ENCODE measurements at places on chromosomes 5 and 9. TPM values are rescaled to one million over a fixed set of nuclear protein-coding genes. Genes with fewer than 3 reads are reported as not detected.

OLFML2A gene
- not detected for total RNA-seq

SLC34A3 gene
- not detected for total RNA-seq

- no peak for DNase-seq
Observed at GRCh38 chr9:23648651-23649050, 177.4 kb downstream of the ELAVL2 start.

GRCh38 chr5:138354387-138354786, 1.9 kb downstream of the KDM3B start:
- no peak for DNase-seq

DNA sequence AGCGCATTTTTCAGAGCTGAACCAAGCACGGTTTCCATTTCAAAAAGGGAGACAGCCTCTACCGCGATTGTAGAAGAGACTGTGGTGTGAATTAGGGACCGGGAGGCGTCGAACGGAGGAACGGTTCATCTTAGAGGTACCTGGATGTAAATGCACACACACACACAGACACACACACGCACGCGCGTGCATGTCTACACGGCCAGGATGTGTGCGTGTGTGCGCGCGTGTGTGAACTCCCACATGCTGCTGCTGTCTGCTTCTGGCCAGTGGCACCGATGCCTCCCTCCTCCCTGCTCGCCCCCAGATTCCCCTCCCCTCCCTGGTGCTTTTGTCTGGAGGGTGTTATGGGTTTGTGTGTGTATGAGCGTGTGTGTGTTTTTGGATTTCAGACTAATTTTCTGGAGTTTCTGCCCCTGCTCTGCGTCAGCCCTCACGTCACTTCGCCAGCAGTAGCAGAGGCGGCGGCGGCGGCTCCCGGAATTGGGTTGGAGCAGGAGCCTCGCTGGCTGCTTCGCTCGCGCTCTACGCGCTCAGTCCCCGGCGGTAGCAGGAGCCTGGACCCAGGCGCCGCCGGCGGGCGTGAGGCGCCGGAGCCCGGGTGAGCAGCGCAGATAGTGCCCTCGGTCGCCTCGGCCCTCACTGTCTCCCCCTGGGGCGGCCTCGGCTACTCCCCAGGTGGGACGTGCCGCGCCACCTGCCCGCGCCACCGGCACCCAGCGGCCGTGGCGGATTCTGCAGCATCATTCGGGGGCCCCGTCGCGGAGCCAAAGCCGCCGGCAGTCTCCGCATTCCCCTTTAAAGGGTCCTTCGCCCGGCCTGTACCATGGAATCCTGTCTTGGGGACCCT, at the start of gene NTRK2:
Gene NTRK2 (plus strand): TSS at position 442 of the 850 bp plus-strand sequence. CDS start 1,020 bp downstream, outside the sequence.
- DNase-seq, result no peak

DNA sequence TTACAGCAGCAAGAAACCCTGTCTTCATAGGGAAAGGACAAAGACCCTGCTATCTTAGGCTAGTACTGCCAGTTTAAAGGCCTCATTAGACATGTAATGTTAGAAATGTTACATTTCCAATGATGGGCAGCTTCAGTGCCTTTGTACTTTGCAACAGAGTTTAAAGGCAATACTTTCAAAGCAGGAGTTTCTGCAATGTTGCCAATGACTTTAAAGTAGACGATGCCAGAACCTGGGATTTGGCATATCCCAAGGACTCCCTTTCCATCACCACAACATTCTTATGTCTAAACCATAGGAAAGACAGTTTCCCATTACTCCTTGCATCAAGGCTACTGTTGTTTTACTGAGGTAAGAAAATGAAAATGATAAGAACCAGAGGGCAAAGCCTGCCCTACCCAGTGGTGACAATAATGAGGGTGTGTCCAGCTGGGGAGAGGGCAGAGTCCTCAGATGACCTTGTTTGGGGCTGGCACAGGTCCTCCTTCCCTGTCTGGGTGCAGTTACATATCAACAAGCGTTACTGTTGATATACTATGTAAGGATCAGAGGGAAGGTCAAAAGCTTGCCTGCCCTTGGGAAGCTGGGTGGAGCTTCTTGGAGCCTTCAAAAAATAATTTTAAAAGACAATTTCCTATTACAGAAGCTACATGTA, 27.5 kb upstream of the MLANA start:
- DNase-seq, result no peak

DNA sequence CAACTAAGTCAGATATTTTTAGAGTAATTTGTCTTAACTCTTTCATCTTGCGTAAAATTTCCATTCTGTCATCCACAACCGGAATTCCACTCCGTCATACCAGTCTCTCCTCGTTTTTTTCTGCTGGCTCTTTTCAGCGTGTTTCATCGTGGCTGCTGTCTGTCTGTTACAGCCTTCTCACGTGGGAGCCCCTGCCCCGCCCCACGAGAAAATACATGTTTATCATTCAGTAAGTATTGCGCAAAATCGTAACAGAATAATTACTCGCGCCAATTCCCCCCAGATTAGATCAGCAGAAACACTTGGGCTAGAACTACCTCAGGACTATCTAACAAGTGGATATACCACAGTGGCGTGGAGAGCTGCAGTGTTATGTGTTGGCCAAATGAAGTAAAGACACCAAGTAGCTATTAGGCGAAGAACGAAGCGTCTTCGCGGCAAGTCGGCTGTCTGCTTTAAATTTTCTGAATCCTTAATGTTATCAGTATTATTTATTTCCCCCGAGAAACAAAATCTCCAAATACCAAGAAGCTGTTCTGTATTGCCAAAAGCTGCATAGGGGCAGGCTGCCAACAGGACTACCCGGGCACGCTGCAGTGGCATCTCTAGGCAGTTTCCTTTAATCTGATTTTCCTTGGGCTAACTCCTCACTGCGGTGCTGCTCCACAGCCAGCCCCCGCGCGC, 566 bp upstream of the FOCAD start:
- DNase-seq, result no peak

- DNase-seq, result no peak
Observed at GRCh38 chr5:123133438-123134100, 44.5 kb downstream of the PRDM6 start.

Measured in CD4-positive, alpha-beta memory T cell (primary cell).